ENCODE measurements at places on chromosomes 3 and 15.

GRCh38 chr15:90412356-90413194 lies 24.5 kb downstream of the IQGAP1 start:
- DNase-seq, result no peak

- peak; percentile 70 for DNase-seq
Measured at GRCh38 chr3:18425641-18426257, 610 bp upstream of the SATB1 start.

- DNase-seq, result no peak
Measured at GRCh38 chr3:71652781-71653413, 69.4 kb upstream of the FOXP1 start.

DNA sequence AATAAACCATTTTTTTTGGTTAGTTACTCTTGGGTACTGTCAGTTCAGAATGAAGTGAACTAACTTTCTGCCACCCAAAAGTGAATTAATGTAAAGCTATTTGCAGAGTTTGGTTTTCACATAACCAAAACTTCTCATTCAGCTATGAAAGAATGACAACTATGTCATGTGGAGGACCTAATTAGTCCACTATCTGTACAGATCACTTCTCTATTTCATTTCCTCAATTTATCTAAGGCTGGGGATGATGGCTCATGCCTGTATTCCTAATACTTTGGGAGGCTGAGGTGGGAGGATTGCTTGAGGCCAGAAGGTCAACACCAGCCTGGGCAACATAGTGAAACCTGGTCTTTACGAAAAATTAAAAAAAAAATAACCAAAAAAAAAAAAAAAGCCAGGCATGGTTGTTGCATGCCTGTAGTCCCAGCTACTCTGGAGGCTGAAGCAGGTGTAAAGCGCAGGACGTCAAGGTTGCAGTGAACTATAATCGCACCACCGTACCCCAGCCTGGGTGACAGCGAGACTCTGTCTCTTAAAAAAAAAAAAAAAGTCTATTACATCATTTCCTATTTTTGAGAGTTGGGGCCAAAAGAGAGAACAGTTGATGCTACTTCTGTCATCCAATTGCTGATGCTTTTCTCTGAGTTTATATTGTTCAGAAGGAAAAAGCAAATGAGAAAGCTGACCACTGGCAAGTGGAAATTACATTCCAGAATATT lies 8.7 kb downstream of the HYPK start:
- no peak for DNase-seq

GRCh38 chr3:127488141-127488672 lies 102.3 kb downstream of the TPRA1 start:
- DNase-seq, result no peak

DNA sequence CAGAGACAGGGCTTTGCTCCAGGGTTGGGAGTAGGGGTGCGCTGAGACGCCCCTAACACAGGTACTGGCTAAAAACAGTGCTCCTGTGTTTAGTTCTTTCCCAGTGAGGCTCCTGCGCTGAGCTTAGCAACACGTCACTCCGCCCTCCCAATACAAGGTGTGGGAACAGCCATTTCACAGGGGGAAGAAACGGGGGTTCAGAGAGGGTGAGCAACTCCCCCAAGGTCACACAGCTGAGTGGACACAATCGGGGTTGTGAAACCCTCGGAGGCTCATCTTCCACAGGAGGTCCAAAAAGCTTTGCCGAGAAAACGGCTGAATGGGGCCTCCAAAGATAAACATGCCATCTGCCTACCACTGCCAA lies 628 bp downstream of the PRRT3 start:
- no peak for DNase-seq

- DNase-seq, result no peak
Measured at GRCh38 chr3:149393345-149394160, 16.1 kb upstream of the TM4SF1 start.

DNA sequence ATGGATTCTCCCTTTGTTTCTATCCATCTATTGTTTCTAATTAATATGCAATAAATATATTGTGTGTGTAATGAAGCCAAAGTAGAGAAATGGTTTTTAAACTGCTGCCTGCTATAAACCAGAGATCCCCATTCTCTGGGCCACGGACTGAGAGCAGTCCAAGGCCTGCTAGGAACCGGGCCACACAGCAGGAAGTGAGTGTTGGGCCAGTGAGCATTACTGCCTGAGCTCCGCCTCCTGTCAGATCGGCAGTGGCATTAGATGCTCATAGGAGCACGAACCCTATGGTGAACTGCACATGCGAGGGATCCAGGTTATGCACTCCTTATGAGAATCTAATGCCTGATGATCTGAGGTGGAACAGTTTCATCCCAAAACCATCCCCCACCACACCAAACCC lies 85.2 kb upstream of the POMGNT2 start:
- DNase-seq, result no peak

DNA sequence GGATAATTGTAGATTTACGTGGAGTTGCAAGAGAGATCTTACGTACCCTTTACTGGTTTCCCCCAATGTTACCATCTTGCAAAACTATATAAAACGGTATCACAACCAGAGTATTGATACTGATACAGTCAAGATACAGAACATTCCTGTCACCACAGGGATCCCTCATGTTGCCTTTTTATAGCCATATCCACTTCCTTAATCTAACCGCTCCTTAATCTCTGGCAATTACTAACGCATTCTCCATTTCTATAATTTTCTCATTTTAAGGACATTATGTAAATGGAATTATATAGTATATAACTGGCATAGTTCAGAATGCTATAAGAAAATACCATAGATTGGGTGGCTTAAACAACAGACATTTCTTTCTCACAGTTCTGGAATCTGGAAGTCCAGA lies 61.1 kb downstream of the SEC22A start:
- DNase-seq, result no peak

DNA sequence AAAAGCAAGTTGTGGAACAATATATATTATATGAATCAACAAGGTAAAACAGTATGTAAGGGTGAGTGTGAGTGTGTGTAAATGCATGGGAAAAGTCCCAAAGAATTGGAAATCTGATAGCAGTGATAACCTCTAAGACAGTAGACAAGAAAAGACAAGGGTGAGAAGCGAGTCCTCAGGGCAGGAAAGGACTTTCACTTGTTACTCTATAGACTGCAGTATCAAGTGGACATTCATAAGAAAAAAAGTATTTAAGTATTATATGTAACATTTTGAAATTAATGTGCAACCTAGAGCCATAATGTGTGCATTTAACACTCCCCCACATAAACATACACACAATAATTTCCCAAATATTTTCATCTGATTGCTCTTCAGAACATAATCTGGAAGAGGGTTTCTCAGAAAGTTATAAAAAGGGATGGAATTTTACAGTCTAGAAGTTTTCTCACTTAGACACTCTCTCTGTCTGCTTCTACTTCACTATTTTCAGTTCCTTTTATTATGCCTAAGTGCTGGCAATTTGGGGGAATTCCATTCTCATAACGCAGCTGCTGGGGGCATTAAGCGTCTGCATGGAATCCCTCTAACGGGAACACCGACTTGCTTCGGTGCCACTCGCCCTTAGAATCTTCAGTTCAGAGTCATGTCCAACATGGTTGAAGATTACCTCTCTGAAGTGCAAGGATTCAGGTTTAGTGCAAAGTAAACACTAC lies 50.0 kb upstream of the CDIN1 start:
- no peak for DNase-seq

Measured in activated CD4-positive, alpha-beta T cell treated with anti-CD3 and anti-CD28 coated beads, Interleukin-2, amount 50 U/mL, for 4 hours (primary cell).